ENCODE measurements at places on chromosomes 6 and 20.
A peak's percentile ranks its signal among the peaks of the same experiment; 100 is the strongest.

GRCh38 chr6:20868397-20869096 is 334.3 kb downstream of the CDKAL1 start:
- peak; percentile 98 for DNase-seq

DNA sequence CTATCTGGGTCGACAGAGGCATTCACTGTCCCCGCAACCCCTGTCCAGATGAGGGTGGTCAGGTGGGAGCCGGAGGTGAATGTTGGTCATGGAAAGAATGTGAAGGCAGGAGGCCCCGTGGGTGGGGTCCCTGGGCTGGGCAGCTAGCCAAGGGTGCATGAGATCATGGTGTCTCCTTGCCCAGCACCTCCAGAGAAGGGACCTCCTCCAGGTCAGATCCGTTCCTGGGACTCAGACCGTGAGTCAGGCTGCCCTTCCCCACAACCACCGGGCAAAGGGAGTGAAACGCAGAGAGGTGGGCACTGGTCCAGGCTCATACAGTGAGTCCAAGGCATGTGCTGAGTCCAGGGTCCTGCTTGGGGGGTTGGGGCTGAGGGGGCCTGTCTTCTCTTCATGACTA is 3.5 kb downstream of the FOXS1 start:
- no peak for DNase-seq

- DNase-seq, result no peak
These were observed 63.7 kb downstream of the IGF2R start for GRCh38 chr6:160032538-160032937.

GRCh38 chr6:46099952-46100351 is 29.8 kb upstream of the ENPP4 start:
- no peak for DNase-seq

GRCh38 chr6:147023148-147023547 is 181.1 kb upstream of the STXBP5 start:
- DNase-seq, result no peak

GRCh38 chr20:51354769-51355319 is 187.7 kb downstream of the NFATC2 start:
- DNase-seq, result no peak

GRCh38 chr6:170207586-170208181 is 83.2 kb downstream of the DLL1 start:
- DNase-seq, result no peak

DNA sequence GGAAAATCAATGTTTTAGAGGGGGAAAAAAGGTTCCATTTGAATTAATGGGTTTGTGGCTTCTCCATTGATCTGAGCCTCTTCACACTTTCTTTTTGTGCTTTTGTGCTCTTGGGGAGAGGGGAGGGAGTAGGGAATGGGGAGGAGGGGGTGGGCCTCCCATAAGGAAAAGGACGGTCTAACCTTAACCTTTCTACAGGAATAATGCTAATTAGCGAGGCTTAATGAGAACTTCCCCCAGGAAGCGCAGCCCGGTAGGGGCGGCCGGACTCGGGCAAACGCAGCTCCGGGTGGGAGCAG is 103.0 kb downstream of the NOL4L start:
- no peak for DNase-seq

GRCh38 chr6:130459316-130459715 is 93.5 kb downstream of the TMEM200A start:
- no peak for DNase-seq

GRCh38 chr6:169859401-169859977 is 108.1 kb downstream of the ERMARD start:
- no peak for DNase-seq

DNA sequence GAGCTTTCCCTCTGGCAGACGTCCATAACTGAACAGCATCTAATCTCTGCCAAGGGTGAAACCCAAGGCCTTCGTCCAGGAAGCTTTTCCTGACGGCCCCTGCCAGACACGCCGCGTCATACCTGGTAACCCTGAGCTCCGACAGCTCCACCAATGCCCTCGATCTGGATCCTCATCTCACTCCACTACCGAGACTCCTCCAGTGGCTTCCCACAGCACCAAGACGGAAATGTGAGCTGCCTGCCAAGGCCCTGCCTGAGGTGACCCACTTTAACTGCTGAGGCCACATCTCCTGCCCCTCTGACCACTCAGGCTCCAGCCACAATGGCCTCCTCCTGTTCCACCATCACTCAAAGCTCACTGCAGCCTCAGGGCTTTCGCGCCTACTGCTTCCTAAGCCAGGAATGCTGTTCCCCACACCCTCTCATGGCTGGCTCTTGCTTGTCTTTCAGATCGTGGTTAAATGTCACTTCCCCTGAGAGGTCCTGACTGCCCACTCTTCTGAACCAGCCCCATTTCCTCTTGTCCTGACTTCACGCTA is 143.2 kb downstream of the PREX1 start:
- DNase-seq, result no peak

GRCh38 chr6:22636452-22636851 is 67.1 kb downstream of the HDGFL1 start:
- no peak for DNase-seq

GRCh38 chr6:17656092-17656491 is 50.6 kb downstream of the NUP153 start:
- no peak for DNase-seq

GRCh38 chr6:124285146-124285545 is 481.5 kb downstream of the NKAIN2 start:
- DNase-seq, result no peak

DNA sequence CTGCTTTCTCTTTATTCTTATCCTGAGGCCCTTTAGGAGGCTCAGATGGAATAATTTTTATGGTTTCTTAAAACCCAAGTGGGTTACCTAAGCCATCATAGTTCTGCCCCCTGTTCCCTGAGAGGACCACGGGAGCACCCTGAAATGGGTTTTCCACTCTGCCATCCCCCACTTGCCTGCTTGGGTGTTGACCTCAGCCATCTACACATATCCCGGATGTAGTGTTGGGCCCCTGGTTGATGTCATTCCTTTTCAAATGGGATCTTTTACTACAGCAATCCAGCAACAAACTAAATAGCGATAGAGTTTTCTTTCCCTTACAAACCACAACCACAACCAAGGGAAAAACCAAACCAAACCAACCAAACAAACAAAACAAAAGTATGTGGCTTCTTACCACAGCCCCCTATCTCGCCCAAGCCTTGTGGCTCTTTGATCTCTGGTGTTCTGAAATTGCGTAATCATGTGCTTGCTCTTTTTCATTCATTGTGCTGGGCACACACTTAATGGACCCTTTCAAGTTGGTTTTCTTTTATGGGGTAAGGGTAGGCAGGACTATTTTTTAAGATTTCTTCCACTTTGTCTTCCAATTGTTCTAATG is 154.9 kb downstream of the ESR1 start:
- no peak for DNase-seq
